ENCODE measurements at places on chromosomes 6 and 20.

GRCh38 chr20:59458645-59459044, 145.7 kb upstream of the PHACTR3 start:
- no peak for DNase-seq

GRCh38 chr6:134233180-134233955, 84.5 kb downstream of the SGK1 start:
- DNase-seq: no peak

GRCh38 chr6:145838305-145838704, 23.7 kb upstream of the FBXO30 start:
- no peak for DNase-seq

DNA sequence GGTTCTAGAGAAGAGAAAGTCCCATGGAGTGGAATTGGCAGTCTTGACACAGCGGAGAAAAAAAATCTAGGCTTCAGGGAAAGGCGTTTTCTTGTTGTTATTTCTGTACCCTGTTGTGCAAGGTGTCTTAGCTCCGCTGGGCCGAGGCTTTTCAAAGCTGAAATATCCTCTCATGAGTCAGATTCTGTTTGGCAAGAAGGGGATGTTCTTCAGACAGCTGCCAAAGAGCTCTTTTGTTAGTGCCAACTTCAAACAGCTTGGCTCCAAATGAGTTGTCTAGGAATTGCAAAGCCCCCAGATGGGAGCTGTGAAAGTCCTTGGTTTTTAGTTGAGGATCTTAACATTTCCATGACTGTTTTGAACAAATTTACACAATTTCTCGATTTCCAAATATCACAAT, 45.6 kb downstream of the LRRN4 start:
- no peak for DNase-seq

DNA sequence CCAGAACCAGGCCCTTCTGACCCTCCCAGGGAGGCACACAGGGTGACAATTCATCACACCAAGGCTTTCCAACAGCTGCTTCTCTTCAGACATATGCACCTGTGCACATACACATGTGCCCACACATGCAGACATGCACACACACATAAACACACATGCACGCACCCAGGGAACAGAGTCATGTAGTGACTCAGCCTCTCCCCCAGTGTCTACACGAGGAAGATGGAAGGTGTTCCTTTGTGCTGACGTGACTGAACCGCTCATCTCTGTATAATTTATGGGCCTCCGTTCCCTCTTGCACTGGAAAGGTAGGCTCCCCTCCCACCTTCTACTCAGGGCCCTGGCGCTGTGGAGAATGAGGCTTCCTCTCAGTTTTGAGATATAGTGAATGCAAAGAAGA, 23.8 kb upstream of the PLEKHG1 start:
- DNase-seq: no peak

DNA sequence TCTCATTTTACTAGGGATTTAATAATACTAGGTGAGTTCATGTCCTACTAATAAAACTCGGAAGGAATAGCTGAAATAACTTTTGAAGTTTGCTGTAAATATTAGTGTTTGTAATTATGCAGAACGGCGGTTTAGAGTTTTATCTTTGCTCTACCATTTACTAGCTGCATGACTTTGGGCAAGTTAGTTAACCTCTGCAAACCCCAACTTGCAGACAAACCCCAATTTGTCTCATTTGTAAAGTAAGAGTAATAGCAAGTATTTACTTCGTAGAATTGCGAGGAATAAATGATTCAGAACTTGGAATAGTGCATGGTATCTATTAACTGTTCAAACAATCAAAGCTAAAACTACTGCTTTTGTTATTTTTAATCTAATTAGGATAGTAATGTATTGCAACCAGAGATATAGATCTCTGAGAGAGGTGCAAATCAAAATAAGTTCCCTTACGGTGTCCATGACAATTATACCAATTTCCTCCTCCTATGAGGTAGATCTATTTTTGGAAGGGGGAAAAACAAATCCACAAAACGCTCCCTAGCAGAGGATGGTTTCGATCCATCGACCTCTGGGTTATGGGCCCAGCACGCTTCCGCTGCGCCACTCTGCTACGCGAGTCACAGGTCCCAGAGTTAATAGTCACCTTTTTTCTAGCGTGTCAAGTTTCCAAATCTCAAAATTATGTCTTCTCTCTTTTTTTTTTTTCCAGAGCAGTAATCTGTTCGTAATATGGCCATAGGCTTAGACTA, 35.1 kb upstream of the BTN3A2 start:
- no peak for DNase-seq

DNA sequence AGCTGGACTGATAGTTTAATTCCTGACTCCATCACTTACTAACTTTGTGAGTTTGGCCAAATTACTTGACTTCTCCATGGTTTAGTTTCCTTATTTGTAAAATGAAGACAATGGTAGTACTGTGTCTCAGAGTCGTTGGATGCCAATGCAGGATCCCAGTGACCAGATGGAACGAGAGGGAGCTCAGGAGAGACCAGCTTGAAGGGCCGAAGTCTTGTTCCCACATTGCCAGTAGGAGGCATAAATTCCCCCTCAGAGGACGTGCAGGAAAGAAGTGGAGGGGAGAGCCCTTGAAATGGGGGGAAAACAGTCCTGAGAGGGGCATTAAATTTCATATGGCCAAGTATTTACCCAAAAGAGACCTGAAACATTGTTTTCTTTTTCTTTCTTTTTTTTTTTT, 2.1 kb upstream of the MUC22 start:
- no peak for DNase-seq

DNA sequence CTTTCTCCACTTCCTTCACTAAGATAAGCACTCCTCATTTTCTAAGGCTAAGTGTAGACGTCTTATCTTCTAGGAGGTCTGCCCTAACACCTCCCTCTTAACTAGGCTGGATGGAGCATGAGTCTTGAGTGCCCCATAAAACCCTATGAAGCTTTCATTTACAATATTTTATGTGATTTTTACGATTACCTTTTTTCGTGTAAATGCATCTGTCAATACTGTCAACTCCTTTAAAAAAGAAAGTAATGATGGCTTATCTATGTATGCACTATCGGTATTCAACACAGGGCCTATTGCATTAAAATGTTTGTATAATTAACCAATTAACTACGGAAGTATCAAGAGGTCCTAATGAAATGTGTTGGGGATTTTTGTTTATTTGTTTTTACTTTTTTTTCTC, 156.0 kb upstream of the FAM83B start:
- no peak for DNase-seq

DNA sequence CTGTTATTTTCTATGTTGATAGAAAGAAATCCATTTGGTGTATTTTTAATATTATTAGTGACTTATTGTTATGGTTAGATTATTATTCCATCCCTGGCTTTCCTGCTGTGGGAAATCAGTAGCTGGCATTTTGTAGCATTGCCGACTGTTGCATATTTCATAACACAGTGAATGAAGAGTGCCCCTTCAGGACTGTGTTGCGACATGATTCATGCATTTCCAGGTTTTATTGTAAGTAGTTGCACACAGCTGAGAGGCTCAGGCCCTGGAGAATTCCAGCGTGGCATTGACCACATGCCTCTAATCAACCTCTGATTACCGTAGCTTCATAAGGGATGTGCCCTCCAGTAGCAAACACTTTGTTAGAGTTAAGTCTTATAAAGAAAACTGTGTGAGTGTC, 263.9 kb downstream of the FARS2 start:
- DNase-seq: no peak

GRCh38 chr6:40903456-40903855, 135.6 kb downstream of the UNC5CL start:
- no peak for DNase-seq

GRCh38 chr6:26550250-26550993, 12.3 kb downstream of the HMGN4 start:
- peak; percentile 61 for DNase-seq

GRCh38 chr6:26300359-26300758, 64.6 kb upstream of the BTN3A2 start:
- DNase-seq: no peak

GRCh38 chr6:125940247-125941041, 16.1 kb upstream of the HINT3 start:
- DNase-seq: no peak

DNA sequence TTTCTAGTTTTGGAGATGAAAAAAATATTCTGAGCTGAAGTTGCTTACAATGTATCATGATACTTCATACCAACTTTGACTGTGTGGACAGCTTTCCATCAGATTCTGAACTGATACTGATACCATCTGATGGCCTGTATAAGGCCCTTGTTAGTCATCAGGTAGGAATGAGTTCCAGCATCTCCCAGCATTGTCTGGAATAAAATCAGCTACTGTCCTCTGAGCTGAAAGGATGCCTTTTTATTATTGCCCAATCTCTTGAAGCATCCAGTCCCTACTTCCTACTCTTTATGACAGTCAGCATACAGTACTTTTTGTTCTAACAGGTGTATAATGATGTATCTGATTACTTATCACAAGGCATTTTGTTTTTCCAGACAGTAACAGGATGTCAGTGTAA, 70.6 kb upstream of the EYA4 start:
- DNase-seq: no peak

GRCh38 chr20:7272512-7272911, 505.0 kb downstream of the BMP2 start:
- no peak for DNase-seq

DNA sequence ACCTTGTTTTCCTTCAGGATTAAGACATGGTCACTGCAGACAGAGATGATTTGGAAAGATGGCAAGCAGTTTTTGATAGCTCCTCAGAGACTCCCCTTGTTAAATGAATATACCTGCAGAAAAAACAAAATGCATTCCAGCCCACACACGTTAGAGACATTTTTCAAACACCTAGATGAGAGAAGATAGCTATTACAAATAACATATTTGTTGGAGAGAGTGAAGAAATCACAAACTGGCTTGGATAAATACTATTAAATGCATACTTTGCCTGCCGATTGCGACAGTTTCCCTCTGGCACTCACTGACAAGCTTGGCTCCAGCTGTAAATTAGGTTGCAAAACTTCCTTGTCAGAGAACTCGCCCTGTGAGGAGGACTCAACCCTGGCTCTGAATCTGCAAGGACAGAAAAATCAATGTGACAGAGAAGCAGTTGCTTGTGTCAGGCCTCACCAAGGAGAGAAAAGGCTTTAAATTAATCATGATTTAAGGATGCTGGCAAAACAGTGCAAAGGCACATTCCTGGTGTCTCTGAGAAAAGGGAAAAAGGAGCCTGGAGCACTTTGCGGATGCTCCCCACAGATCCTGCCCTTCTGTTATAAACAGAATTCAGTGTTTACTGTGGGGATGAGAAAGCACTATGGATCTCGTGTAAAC, 423.7 kb upstream of the MARCKS start:
- no peak for DNase-seq

GRCh38 chr20:31517373-31517772, 3.1 kb downstream of the HM13 start:
- no peak for DNase-seq

All from GM10248 (cell line).